Activated CD8-positive, alpha-beta T cell treated with anti-CD3 and anti-CD28 coated beads for 36 hours (primary cell): ENCODE measurements at places on chromosomes 4 and X. TPM values are rescaled to one million over a fixed set of nuclear protein-coding genes. Genes with fewer than 3 reads are reported as not detected.

DNA sequence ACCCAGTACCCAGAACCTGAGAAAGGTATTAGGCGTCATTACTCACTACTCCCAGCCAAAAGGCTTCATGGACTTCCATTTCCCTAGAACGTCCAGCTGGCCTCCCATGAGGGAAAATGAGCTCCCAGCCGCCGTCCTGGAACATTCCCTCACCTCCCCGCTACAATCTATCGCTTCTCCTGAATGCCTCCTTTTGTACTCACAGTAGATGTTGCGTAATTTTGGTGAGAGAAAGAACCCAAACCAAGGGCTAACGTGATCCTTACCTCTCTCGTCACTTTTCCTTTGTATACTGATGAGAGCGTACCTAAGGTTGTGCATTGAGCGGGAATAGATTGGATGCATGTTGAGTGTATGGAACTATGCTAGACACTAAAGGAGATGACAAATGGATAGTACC is 161.9 kb downstream of the TENM3 start:
- H3K27me3 ChIP-seq: peaks cover 5% of the 10 kb centered on the region
- H3K4me3 ChIP-seq: no peak overlapping the region
- no peak overlapping the region for H3K27ac ChIP-seq
- H3K4me1 ChIP-seq: no peaks in the 10 kb centered on the region
- no peaks in the 10 kb centered on the region for H3K36me3 ChIP-seq

DNA sequence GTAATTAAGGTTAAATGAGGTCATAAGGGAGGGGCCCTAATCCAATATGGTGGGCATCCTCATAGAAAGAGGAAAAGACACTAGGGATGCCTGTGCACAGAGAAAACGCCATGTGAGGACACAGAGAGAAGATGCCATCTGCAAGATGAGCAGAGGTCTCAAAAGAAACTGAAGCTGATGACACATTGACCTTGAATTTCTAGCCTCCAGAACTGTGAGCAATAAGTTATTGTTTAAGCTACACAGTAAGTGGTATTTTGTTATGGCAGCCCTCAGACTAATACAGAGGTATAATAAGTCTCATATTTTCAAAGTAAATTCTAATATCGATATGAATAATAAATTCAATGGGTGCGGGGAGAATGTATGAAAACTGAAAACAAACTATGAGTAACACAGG is 169.9 kb downstream of the UGT8 start:
- H3K4me3 ChIP-seq: no peak overlapping the region
- H3K36me3 ChIP-seq: no peaks in the 10 kb centered on the region
- H3K4me1 ChIP-seq: no peaks in the 10 kb centered on the region
- H3K27ac ChIP-seq: no peak overlapping the region
- peaks cover 2% of the 10 kb centered on the region for H3K27me3 ChIP-seq

GRCh38 chr4:121189326-121190215 is 25.4 kb upstream of the TNIP3 start:
- peak overlapping the region; percentile 43 for H3K27ac ChIP-seq
- DNase-seq: peak; percentile 71
- peak overlapping the region; percentile 50 for H3K4me3 ChIP-seq
- no peaks in the 10 kb centered on the region for H3K27me3 ChIP-seq
- H3K36me3 ChIP-seq: no peaks in the 10 kb centered on the region
- H3K4me1 ChIP-seq: peaks cover 63% of the 10 kb centered on the region

DNA sequence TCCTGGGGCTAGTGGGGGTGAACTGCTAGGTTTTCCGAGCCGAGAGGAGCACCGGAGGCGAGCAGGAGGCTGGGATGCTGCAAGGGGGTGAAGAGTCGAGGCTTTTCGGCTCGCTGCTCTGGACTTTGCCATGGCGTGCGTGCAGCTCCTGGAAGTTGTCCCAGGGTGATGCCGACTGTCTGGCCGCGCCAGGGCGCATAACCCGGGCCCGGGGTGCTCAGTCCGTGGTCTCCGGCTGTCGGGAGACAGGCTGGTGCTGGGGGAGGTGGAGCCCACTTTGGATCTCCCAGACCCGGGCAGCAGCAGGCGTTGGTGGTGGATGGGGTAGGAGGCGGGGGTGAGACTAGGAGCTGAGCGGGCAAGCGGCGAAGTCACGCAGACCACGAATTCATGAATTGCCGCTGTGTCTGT is 793 bp downstream of the GRIA3 start:
- H3K36me3 ChIP-seq: no peaks in the 10 kb centered on the region
- H3K4me1 ChIP-seq: peaks cover 5% of the 10 kb centered on the region
- DNase-seq: no peak
- H3K27ac ChIP-seq: no peak overlapping the region
- peaks cover 26% of the 10 kb centered on the region for H3K27me3 ChIP-seq

DNA sequence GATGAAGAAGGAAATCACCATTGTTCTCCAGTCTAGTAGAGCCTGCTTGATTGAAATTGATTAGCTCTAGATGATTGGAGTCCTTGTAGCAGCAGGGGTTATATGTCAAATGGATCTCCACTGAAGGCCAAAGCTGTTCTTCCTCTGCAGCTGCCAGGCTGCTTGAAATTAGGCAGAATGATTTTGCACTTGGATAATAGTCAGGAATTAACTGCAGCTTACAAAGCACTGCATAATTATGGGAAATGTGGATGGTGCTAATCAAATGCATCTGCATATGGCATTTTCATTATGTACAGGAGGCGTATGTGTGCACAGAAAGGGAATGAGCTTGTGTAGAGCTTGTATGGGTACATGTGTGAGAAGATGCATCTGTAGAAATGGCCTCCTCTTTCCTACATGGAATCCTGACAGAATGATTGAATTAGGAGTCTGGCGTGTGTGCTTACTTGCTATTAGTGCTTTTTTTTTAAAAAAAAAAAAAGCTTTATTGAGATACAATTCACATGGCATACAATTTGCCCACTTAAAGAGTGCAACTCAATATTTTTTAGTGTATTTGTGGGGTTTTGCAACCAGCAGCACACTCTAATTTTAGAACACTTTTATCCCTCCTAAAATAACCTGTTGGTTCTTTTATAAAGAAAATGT is 65.9 kb downstream of the TMEM131L start:
- peak overlapping the region; percentile 54 for H3K27ac ChIP-seq
- peaks cover 27% of the 10 kb centered on the region for H3K36me3 ChIP-seq
- no peak for DNase-seq
- H3K4me1 ChIP-seq: peaks cover 90% of the 10 kb centered on the region
- H3K27me3 ChIP-seq: no peaks in the 10 kb centered on the region

GRCh38 chr4:81255524-81255923 is 40.5 kb upstream of the PRKG2 start:
- H3K4me3 ChIP-seq: no peak overlapping the region
- H3K4me1 ChIP-seq: no peaks in the 10 kb centered on the region
- peaks cover 4% of the 10 kb centered on the region for H3K27me3 ChIP-seq
- no peak for DNase-seq
- H3K27ac ChIP-seq: no peak overlapping the region

- H3K36me3 ChIP-seq: peaks cover 4% of the 10 kb centered on the region
- peaks cover 9% of the 10 kb centered on the region for H3K27me3 ChIP-seq
- no peak overlapping the region for H3K4me3 ChIP-seq
- no peak for DNase-seq
- peaks cover 39% of the 10 kb centered on the region for H3K4me1 ChIP-seq
- peak overlapping the region; percentile 95 for H3K27ac ChIP-seq
Measured at GRCh38 chr4:139558235-139559088, 2.4 kb upstream of the SETD7 start.

DNA sequence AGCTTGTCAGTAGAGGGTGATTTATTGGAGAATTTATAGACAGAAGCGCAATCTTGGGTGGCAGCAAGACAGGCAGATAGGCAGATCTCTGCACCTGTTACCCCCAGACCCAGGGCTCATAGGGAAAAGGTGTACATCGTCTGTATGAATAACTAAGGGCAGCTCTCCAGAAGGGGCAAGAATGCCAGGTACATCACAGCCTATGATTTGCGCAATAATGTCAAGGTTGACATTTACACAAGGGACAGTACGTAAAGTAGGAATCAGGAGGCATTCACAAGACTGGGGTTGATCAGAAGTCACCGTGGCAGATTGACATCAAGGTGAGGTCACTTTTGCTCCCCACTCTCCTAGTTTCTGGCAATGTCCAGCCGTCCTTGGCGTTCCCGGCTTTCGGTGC is 524.1 kb downstream of the TRIML1 start:
- no peak for DNase-seq
- no peaks in the 10 kb centered on the region for H3K27me3 ChIP-seq
- no peak overlapping the region for H3K27ac ChIP-seq

- H3K36me3 ChIP-seq: no peaks in the 10 kb centered on the region
- H3K27ac ChIP-seq: no peak overlapping the region
- no peaks in the 10 kb centered on the region for H3K4me1 ChIP-seq
- H3K27me3 ChIP-seq: no peaks in the 10 kb centered on the region
Measured at GRCh38 chr4:84220990-84221389, 278.1 kb downstream of the NKX6-1 start.

- DNase-seq: peak; percentile 46
- H3K36me3 ChIP-seq: no peaks in the 10 kb centered on the region
- H3K27ac ChIP-seq: no peak overlapping the region
Measured at GRCh38 chr4:18593297-18594002, 571.9 kb upstream of the LCORL start.

ARHGEF38 gene
- total RNA-seq: not detected

TEX13B gene
- total RNA-seq: not detected

LDOC1 gene
- 2.7 TPM for total RNA-seq

LRIT3 gene
- 0.13 TPM for total RNA-seq

F8A2 gene
- total RNA-seq: not detected

SETD7 gene
- 12.1 TPM for total RNA-seq

RAB9A gene
- 31.7 TPM for total RNA-seq
